ENCODE measurements at places on chromosomes 7 and 10.

- no peak for DNase-seq
Observed at GRCh38 chr7:116271963-116272886, 61.9 kb downstream of the TES start.

- DNase-seq: no peak
Observed at GRCh38 chr7:7989616-7990440, 21.2 kb downstream of the GLCCI1 start.

GRCh38 chr10:26550774-26551526, 112.8 kb downstream of the APBB1IP start:
- DNase-seq: no peak

DNA sequence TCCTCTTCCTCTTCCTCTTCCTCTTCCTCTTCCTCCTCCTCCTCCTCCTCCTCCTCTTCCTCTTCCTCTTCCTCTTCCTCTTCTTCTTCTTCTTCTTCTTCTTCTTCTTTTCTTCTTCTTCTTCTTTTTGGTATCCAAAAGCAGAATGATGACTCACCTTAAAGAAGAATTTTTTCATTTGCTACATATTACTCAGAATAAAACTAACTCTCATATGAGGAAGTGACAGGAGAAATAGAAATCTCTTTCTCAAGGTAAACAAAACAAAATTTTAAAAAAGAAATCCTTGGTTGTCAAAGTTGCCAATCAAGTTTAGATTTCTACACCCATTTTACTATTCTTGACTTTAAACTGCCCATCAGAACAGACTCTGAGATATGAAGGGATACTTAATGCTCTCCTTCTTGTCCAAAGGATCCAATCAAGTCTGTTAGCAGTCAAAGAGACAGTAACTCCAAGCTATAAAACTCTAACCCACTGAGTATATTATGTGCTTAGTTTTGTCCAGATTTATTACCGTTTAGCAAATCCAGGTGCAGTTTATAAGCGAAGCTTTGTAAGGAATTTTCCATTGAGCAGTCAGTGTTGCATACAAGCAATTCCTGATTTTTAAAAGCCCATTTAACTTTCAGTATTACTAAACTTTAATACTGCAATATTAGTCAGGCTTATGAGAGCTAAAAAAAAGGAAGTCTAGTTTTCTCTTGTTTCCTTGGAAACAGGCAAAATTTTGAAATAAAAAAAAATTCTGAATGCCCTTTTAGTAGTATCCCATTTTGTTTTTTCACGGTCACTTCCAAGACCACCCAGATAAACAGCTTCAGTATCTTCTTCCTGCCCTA, 43.1 kb upstream of the SNX13 start:
- DNase-seq: no peak

GRCh38 chr7:128450409-128450808, 5.3 kb upstream of the HILPDA start:
- no peak for DNase-seq

DNA sequence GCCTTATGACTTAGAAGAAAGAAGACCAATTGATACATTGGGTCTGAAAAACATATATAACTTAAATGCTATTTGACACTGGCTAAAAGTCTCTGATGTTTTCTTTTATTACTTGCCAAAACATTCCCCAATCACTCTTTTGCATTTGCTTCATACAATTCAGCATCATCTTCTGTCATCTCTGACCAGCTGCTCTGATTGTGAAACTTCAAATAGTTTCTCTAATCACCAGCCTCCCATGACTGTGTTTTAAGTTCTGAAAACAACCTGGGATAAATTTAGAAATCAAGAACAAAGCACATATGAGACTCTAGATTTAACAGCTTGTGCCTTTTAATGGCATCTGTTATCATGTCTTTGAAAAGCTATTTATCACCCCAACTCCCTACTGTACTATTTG, 208.4 kb upstream of the KCND2 start:
- no peak for DNase-seq

- DNase-seq: no peak
Observed at GRCh38 chr7:113408999-113409398, 290.6 kb upstream of the SMIM30 start.

DNA sequence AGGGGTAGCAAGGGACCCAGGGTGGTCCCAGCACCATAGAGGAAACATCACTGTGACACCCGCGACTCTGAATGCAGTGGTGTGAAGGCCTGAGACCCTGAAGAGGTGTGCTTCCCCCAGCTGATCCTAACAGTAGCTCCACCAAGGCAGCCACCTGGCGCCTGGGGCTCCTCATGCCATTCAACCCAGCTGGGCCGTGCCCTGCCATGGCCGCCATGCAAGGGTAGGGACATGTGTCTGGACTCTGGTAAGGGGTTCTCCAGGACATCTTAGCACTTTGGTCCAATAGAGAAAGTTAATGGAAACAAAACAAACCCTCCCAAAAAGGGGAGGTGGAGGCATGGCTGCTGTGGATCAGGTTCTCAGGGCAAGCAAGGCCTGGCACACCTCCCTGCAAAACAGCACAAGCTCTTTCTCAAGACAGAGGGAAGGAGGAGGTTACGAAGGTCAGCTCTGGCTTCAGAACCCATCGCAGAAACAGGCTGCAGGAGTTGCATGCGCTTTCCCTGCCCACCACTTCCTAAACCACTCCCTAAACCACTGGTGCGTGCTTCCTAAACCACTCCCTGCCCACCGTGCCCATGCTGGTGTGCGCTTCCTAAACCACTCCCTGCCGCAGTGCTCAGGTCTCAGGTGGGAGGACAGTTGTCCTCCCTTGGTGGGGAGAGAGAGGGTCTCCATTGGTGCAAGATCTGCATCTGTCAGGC, 108.7 kb downstream of the LARP4B start:
- no peak for DNase-seq

GRCh38 chr10:22978918-22979317, 51.1 kb downstream of the ARMC3 start:
- DNase-seq: no peak

DNA sequence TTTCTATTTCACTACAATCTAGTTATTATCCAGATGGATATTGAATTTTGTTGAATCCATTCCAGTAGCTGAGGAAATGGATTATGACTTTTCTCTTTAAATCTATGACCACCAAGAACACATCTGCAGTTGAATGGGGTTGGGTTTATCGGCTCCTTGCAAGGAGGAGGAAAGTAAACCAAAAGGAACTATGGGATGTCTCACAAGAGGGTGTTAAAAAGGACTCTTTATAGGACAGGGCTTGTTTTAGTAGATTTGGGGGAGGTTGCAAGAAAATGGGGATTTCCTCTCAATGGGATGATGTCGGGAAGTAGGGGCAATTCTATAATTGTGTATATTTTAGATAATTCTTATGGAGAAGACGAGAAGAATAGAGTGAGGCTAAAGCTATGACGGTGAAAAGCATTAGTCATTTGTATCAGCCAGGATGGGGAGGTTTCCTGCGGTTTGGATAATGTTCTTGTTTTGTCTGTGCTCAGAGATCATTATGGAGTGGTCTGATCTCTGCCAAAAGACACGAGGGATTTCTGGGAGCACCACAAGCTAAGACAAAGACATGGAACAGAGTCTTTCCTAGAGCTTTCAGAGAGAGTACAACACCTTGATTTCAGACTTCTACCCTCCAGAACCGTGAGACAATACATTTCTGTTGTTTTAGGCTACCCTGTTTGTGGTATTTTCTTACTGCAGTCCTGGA, 5.3 kb upstream of the LRRC61 start:
- no peak for DNase-seq

DNA sequence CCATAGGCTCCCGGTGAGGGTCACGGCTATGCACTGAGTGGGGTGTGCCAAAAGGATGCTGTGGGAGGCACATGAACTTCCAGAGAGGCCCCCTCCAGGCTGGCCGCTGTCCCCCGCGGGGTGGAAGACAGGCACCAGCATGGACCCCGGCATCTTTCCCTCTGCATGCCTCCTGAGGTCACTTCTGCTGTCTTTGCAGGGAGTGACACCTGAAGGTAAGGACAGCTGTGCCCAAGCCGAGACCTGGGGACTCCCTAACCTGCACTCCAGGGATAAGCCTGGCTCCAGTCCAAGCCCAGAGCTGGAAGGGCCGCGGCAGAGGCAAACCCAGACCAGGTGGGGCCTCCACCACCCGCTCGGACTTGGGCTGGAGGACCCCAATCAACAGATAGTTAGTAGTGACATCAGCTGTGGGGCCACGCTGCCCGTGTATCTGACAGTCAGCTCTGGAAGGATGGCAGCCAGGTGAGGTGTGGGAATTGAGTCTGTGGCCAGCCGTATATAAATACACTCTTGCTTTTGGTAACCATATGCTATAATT, 340.7 kb upstream of the MKI67 start:
- DNase-seq: no peak

GRCh38 chr10:132370426-132371340, 26.3 kb upstream of the PWWP2B start:
- no peak for DNase-seq

DNA sequence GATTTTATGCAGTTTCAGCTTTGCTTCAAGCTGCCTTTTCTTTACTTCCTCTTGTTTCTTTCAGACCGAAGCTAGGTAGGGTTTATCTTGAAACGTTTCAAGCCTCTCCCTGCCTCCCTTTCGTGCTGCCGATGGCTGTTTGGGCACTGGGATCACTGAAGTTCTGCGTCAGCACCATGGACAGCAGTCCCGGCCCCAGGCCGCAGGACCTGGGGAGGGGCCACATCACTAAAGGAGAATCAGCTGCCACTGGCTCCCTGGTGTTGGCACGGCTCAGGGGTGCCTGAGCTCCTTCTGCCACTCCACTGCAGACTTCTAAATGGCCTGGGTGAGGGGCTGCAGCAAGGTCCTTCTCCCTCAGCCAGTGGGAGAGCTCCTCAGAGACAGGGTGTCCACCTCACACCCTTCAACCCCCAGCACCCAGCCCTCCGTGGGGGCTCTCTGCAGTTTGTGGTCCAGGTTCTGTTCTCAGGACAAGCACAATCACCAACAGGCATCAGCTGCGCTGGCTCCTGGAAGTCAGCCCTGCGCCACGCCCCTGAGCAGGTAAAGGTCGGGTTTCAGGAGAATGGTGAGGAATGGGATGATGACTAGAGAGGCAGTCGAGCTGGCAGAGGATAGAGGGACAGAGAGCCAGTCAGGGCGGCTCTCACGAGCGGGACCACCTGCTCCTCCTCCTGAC, 387.2 kb downstream of the TCERG1L start:
- DNase-seq: no peak

- DNase-seq: no peak
Observed at GRCh38 chr7:77184990-77185389, 14.6 kb downstream of the FGL2 start.

DNA sequence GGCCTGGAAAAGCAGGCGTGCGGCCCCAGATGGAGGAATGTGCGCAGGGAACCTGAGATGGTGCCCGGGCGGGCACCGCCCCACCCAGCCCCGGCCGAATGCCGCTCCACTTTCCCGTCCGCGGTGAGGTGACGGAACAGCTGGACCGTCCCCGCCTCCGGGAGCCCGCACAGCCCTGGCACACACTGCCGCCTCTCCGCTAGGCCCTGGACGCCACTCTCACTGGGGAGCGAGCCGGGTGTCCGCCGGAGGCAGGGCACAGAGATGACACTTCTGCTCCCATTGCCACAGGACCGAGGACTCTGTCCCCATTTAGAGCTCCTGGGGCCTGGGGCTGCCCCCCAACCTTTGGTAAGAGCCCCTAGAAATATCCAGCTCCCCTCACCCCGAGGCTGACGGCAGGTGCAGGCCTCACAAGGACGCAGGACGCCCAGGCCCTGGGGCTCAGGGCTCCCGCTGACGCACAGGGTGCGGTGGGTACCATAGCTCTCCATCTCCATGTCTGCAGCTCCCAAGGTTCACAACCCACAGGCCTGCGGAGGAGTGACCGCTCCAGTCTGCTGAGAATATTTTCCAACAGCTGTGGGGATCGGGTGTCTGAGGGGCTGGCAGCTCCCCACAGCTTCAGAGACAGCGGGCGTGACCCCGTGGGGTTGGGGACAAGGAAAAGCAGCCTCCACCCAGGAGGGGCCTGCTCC, 52.2 kb upstream of the PDGFA start:
- no peak for DNase-seq

DNA sequence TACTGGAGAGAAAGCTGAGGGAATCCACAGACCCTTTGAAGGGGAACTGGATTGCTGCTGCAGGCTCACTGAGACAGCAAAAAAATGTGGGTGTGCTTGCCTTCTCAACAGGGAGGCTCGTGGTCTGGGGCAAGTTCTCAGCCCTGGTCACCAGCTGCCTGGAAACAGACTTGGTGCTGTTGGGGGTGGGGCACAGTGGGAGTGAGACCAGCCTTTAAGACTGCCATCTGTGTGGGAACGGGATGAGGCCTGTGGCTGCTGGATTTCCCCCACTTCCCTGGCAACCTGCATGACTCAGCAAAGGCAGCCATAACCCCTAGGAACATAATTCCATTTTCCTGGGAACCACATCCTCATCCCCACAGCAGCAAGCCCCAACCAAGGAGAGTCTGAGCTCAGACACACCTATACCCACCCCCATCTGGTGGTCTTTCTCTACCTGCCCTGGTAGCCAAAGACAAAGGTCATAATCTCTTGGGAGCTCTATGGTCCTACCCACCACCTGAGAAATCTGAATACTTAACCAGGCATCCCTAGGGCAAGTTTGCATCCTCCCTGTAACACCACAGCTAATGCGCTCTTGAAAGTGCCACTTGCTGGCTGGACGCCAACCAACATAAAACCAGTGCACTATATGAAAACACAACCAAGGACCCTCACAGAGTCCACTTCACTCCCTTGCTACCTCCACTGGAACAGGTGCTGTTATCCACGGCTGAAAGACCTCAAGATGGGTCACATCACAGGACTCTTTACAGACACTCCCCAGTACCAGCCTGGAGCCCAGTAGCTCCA, 45.0 kb upstream of the TFEC start:
- no peak for DNase-seq

- DNase-seq: no peak
Observed at GRCh38 chr7:131288450-131288849, 39.2 kb upstream of the MKLN1 start.

DNA sequence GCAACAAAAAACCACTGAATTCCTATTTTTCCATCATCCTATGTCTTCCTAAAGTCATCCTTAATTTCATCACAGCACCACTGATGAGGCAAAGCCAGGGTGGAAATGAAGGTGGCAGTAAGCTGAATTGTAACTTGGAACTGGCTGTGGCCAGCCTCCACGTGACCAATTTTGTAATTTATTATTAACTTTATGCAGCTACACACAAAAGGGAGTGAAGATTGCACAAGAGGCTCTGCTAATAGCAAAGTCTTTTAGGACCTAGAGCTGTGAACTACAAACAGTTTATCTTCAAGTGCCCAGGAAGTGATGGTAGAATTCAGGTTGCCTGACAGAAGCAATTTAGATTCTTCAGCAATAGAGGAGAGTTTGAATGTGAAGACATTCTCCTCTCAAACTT, 176.4 kb downstream of the CCDC71L start:
- DNase-seq: no peak

DNA sequence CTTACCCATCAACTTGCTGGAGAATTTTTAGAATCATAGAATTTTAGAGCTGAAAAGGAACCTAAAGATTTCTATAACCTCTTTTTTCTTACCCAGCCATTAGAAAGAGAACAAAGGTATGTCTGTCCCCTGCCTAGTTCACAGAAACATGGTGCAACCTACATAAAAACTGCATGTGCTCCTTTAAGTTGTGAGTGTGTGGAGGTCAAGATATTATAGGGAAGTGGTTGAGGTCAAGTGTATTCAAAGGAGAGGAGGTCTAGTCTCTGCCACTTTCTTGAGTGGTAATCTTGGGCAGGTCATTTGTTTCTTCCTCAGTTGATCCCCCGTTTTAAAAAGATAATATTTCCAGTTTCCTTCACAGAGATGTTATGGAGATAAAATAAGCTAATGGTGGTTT, 6.4 kb downstream of the UBTD1 start:
- no peak for DNase-seq
